ENCODE measurements at places on chromosomes 6 and 20.

GRCh38 chr6:36413489-36414480 lies 26.3 kb upstream of the ETV7 start:
- no peak for DNase-seq

GRCh38 chr6:151900256-151900655 lies 92.8 kb downstream of the ESR1 start:
- no peak for DNase-seq

GRCh38 chr6:73027691-73028090 lies 197.6 kb downstream of the KHDC1L start:
- no peak for DNase-seq

DNA sequence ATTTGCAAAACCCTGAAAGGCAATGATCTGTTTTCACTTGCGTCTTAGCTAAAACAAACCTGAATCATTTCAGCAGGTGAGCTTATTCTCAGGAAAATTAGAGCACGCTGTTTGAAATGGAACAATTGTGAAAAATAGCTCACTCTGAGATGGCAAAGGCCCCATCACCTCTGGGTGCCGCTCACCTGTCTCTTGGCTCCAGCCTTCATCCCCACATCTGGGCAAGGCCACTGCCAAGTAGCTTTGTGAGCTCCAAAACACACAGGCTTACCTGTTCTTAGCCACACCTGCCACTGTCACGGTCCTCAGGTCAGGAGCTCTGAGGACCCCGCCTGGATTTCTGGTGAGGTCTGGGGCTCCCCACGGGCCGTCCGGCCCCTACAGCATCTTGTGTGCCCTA lies 66.7 kb downstream of the SMOC2 start:
- no peak for DNase-seq

DNA sequence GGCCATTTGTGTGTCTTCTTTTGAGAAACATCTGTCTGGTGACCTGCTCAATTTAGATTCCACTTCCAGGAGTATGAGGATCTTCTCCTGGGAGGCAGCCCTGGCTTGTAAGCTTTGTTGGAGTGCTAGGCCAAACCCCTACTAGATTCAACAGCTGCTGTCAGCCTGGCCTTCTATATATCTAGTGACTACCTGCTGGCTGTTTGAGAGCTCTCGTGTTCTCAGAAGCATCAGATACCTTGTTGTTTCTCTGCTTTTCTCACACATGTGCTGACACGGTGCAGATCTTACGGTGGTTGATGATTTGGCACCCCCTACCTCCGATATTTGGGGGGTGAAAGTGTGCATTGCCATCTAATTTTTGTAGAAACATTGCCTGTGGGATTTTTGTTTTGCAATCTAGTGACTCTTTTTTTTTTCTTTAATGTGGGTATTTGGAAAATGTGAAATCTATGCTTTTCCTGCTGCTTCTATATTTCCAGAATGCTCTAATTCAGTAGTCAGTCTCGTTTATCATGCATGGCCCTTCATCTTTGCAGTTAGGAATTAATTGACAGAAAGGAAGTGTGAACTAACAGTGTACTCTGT lies 4.7 kb downstream of the CCN2 start:
- no peak for DNase-seq
